ENCODE measurements at places on chromosomes 1 and 21. TPM values are rescaled to one million over a fixed set of nuclear protein-coding genes. Genes with fewer than 3 reads are reported as not detected.

- H3K27ac ChIP-seq = no peak overlapping the region
- no peak overlapping the region for H3K4me3 ChIP-seq
- H3K27me3 ChIP-seq = no peaks in the 10 kb centered on the region
- no peak for DNase-seq
- H3K36me3 ChIP-seq = no peaks in the 10 kb centered on the region
These were observed 119.3 kb upstream of the MAGI3 start for GRCh38 chr1:113271039-113271438.

Gene NBPF6
- total RNA-seq = not detected

Gene KRTAP7-1
- not detected for total RNA-seq

Gene CAMK1G
- 0.20 TPM for total RNA-seq

Gene PROX1
- total RNA-seq = 0.83 TPM

Measured in H9 (cell line).